Activated B cell treated with CpG ODN at 0.5 μM for 24 hours (primary cell): ENCODE measurements at places on chromosomes 11 and 22. TPM values are rescaled to one million over a fixed set of nuclear protein-coding genes. Genes with fewer than 3 reads are reported as not detected.
A peak's percentile ranks its signal among the peaks of the same experiment; 100 is the strongest.

- no peaks in the 10 kb centered on the region for H3K4me1 ChIP-seq
- H3K36me3 ChIP-seq, result no peaks in the 10 kb centered on the region
Observed at GRCh38 chr11:12927886-12928285, 81.2 kb upstream of the RASSF10 start.

DNA sequence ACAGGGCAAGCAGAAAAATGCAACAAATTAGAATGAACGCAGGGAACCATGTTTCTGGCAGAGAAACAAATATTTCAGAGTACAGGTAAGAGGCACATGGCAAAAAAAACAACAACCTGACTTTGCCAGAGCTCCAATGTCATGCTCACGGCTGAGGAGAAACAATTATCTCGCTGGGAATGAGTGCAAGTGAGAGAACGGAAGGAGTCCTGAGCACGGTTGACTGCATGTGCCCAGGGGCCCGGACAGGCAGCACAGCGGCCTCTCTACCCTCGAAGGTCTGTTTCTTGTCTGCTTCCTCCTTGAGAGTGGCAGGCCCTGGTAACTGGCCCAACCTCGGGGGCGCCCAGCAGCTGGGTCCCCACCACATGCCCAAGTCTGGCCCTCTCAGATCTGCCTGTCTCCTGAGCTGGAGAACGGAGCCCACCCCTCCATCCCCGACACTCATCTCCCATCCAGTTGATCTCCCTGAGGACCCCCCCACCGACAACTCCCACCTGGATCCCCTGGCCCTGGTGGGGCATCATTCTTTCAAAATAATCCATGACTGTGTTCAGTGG lies 24.6 kb upstream of the RTN4R start:
- H3K4me3 ChIP-seq, result no peak overlapping the region
- H3K4me1 ChIP-seq, result no peaks in the 10 kb centered on the region
- DNase-seq, result no peak
- H3K27me3 ChIP-seq, result no peaks in the 10 kb centered on the region
- H3K27ac ChIP-seq, result no peak overlapping the region
- no peaks in the 10 kb centered on the region for H3K36me3 ChIP-seq

GRCh38 chr11:124075841-124076651 lies 34.9 kb upstream of the OR10G7 start:
- peaks cover 11% of the 10 kb centered on the region for H3K4me1 ChIP-seq
- peak overlapping the region; percentile 61 for H3K4me3 ChIP-seq
- DNase-seq, result no peak
- no peaks in the 10 kb centered on the region for H3K36me3 ChIP-seq
- H3K27me3 ChIP-seq, result peaks cover 14% of the 10 kb centered on the region

DNA sequence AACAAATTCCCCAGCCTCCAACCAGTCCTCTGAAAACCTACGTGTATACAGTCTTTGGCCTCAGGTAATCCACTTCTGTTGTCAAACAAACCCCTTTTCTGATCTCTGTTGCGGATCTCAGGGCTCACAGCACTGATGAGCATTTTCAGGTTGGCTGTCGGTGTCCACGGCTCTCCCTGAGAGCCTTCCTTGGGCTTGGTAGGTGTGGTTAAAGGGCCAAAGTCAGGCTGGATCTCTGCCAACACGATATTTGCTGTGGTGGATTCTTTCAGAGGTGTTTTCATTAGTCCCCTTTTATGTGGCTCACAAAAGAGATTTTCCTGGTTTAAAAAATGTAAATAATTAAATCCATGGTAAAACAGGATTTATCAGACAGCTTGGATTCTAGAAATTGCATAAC lies 2.9 kb downstream of the E2F8 start:
- H3K27ac ChIP-seq, result no peak overlapping the region
- no peak overlapping the region for H3K4me3 ChIP-seq
- H3K4me1 ChIP-seq, result peaks cover 13% of the 10 kb centered on the region
- no peak for DNase-seq

DNA sequence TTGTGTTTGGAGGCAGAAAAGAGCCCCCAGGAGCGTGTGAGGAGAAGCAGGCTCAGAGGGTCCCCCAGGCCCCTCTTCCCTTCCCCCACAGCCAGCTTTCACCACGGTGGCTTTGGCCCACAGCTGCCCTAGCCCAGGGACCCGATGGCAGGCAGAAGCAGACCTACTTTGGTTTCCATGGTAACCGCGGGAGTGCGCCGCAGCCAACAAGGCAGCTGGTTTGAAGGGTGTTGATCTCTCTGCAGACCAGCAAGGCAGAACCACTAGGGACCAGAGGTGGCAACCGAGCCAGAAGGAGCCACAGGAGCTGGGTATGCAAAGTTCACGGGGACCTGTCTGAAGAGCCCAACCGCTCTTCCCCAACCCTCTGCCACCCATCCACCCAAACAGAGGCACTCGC lies 69.4 kb downstream of the BUD13 start:
- no peak overlapping the region for H3K27ac ChIP-seq
- H3K4me1 ChIP-seq, result no peaks in the 10 kb centered on the region
- no peaks in the 10 kb centered on the region for H3K36me3 ChIP-seq

GRCh38 chr11:45057938-45058646 lies 88.3 kb upstream of the PRDM11 start:
- H3K36me3 ChIP-seq, result no peaks in the 10 kb centered on the region
- H3K4me1 ChIP-seq, result peaks cover 15% of the 10 kb centered on the region
- no peak overlapping the region for H3K4me3 ChIP-seq
- DNase-seq, result no peak
- peaks cover 11% of the 10 kb centered on the region for H3K27me3 ChIP-seq

GRCh38 chr11:118622376-118623268 lies 15.2 kb downstream of the PHLDB1 start:
- H3K27ac ChIP-seq, result no peak overlapping the region
- H3K4me1 ChIP-seq, result peaks cover 9% of the 10 kb centered on the region
- peaks cover 18% of the 10 kb centered on the region for H3K27me3 ChIP-seq
- H3K4me3 ChIP-seq, result no peak overlapping the region
- DNase-seq, result no peak

- H3K4me1 ChIP-seq, result no peaks in the 10 kb centered on the region
- H3K27ac ChIP-seq, result no peak overlapping the region
- H3K27me3 ChIP-seq, result no peaks in the 10 kb centered on the region
- no peaks in the 10 kb centered on the region for H3K36me3 ChIP-seq
Observed at GRCh38 chr11:30174265-30175020, 56.4 kb upstream of the FSHB start.

GRCh38 chr11:94343495-94343894 lies 39.1 kb downstream of the IZUMO1R start:
- H3K4me1 ChIP-seq, result no peaks in the 10 kb centered on the region
- no peak for DNase-seq
- no peaks in the 10 kb centered on the region for H3K27me3 ChIP-seq
- H3K36me3 ChIP-seq, result no peaks in the 10 kb centered on the region
- H3K27ac ChIP-seq, result no peak overlapping the region
- H3K4me3 ChIP-seq, result no peak overlapping the region

- H3K4me3 ChIP-seq, result no peak overlapping the region
- no peak overlapping the region for H3K27ac ChIP-seq
- H3K27me3 ChIP-seq, result no peaks in the 10 kb centered on the region
- H3K36me3 ChIP-seq, result no peaks in the 10 kb centered on the region
- H3K4me1 ChIP-seq, result no peaks in the 10 kb centered on the region
Observed at GRCh38 chr11:132358573-132358953, 988.1 kb downstream of the NTM start.

GRCh38 chr11:16814410-16815046 lies 76.1 kb downstream of the C11orf58 start:
- H3K4me3 ChIP-seq, result no peak overlapping the region
- no peaks in the 10 kb centered on the region for H3K36me3 ChIP-seq
- no peak for DNase-seq
- H3K27ac ChIP-seq, result no peak overlapping the region
- H3K4me1 ChIP-seq, result no peaks in the 10 kb centered on the region

- DNase-seq, result peak; percentile 4
- H3K36me3 ChIP-seq, result peaks cover 14% of the 10 kb centered on the region
- no peaks in the 10 kb centered on the region for H3K27me3 ChIP-seq
- H3K27ac ChIP-seq, result no peak overlapping the region
Observed at GRCh38 chr22:19808873-19809478, 45.7 kb downstream of the GNB1L start.

DNA sequence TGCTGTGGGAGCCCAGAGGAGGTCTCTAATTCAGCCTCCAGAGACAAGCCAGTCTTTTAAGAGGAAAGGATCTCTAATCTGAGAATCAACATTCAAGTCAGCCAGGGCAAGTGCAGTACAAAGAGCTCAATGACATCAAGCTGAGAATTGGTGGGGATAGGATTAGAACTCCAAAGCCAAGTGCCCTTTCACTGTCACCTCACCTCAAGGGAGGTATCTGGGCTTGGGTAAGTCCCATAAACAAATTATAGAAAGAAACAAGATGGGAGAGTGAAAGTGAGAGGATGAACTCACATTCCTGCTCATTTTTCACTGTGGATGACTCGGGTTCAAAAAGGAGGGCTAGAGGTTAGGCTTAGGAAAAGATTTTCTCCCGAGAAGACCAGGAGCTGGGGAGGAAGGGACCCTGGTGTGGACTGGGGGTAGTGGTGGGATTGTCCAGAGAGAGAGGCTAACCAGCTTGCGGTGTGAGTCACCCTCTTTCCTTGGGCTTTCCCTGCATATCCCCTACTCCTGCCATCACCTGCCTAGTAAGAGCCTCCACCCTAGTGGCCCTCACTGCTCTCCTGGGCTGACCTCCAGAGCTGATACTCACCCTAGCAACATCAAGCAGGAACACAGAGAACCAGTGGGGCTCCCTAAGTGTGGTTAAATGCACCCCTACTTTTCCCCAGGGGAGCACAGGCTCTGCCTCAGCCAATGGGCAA lies 70.4 kb downstream of the RRM1 start:
- no peak overlapping the region for H3K27ac ChIP-seq
- H3K4me3 ChIP-seq, result no peak overlapping the region
- H3K4me1 ChIP-seq, result no peaks in the 10 kb centered on the region

DNA sequence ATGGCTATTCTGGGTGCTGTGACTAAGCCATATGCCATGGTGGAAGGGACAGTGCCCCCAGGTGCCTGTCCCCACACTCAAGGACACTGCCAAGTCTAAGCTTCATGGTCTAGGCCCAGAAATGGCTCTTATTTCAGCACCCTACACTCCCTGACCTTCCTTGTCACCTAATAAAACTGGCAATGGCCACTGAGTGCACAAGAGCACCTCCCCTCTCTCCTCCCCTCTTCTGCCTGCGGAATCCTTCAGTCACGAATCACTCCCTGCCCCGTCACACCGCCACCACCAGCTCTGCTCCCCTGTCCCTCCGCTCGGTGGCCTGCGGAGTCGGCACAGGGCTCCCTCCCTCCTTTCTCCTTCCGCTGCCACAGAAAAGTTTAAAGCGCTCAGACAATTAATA lies 19.0 kb upstream of the LMO1 start:
- no peaks in the 10 kb centered on the region for H3K36me3 ChIP-seq
- no peaks in the 10 kb centered on the region for H3K4me1 ChIP-seq
- no peak overlapping the region for H3K27ac ChIP-seq
- H3K27me3 ChIP-seq, result peaks cover 6% of the 10 kb centered on the region
- DNase-seq, result no peak
- H3K4me3 ChIP-seq, result no peak overlapping the region

GRCh38 chr11:128483211-128483788 lies 104.1 kb downstream of the ETS1 start:
- peak overlapping the region; percentile 89 for H3K27ac ChIP-seq
- H3K27me3 ChIP-seq, result no peaks in the 10 kb centered on the region
- H3K4me1 ChIP-seq, result peaks cover 89% of the 10 kb centered on the region
- H3K36me3 ChIP-seq, result peaks cover 93% of the 10 kb centered on the region
- no peak for DNase-seq
- peak overlapping the region; percentile 67 for H3K4me3 ChIP-seq

DNA sequence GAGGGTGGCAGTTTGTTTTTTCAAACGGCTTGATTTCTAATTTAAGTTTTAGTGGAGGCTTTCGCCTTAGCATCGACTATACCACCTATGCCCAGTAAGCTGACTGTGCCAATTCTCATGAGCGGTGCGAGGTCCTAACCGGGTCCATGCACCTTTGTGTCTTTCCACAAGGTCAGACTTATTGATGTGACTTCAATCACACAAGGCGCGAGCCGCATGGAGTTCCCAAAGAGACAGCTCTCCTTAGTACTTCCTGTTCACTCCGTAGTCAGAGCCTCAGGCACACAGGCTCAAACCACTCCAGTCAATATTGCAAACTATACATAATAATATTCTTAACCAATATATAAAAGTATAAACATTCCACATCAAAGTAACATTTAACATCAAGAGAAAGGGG lies 18.2 kb downstream of the ST14 start:
- no peaks in the 10 kb centered on the region for H3K27me3 ChIP-seq
- H3K4me3 ChIP-seq, result no peak overlapping the region
- no peak for DNase-seq
- peaks cover 7% of the 10 kb centered on the region for H3K36me3 ChIP-seq
- peak overlapping the region; percentile 30 for H3K27ac ChIP-seq

- H3K4me3 ChIP-seq, result no peak overlapping the region
- H3K27ac ChIP-seq, result no peak overlapping the region
- H3K4me1 ChIP-seq, result peaks cover 5% of the 10 kb centered on the region
- DNase-seq, result no peak
- H3K36me3 ChIP-seq, result peaks cover 67% of the 10 kb centered on the region
Observed at GRCh38 chr11:64900774-64901173, 16.2 kb downstream of the ATG2A start.

DNA sequence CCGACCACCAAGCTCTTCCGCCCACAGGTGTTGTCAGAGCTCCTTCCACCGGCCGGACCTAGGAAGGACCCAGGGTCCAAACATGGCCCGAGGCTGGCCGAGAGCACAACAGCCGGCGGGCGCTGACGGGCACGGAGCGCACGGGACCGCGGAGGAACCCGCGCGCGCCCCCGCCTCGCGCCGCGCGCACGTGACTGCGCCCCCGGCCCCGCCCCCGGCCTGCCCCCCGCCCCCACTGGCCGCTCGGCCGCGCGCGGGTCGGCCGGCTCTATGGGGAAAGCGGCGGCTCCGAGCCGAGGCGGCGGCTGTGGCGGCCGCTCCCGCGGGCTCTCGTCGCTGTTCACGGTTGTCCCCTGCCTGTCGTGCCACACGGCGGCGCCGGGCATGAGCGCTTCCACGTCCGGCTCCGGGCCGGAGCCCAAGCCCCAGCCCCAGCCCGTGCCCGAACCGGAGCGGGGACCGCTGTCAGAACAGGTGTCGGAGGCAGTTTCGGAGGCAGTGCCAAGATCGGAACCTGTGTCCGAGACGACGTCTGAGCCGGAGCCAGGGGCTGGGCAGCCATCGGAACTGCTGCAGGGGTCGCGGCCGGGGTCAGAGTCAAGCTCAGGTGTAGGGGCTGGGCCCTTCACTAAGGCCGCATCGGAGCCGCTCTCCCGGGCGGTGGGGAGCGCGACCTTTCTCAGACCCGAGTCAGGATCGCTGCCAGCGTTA lies at the start of gene OSBP2:
OSBP2 (plus strand) TSS at position 235 of the 711 bp plus-strand sequence; CDS start at position 271, 36 bp downstream.
- peak; percentile 33 for DNase-seq
- peaks cover 7% of the 10 kb centered on the region for H3K4me1 ChIP-seq
- no peaks in the 10 kb centered on the region for H3K36me3 ChIP-seq
- H3K27ac ChIP-seq, result no peak within 1 kb of the TSS
- peaks cover 34% of the 10 kb centered on the region for H3K27me3 ChIP-seq
- peak within 1 kb of the TSS; percentile 85 for H3K4me3 ChIP-seq

GRCh38 chr22:47495110-47495509 lies 732.7 kb downstream of the TBC1D22A start:
- H3K27me3 ChIP-seq, result no peaks in the 10 kb centered on the region
- H3K27ac ChIP-seq, result peak overlapping the region; percentile 10
- H3K4me3 ChIP-seq, result peak overlapping the region; percentile 2
- DNase-seq, result no peak

The OR8I2 gene
- total RNA-seq, result not detected in 2 replicates

The F2 gene
- total RNA-seq, result not detected in 2 replicates

The ANO1 gene
- not detected in 2 replicates for total RNA-seq

The ZNF214 gene
- total RNA-seq, result not detected in 2 replicates
